ENCODE measurements at places on chromosomes 4 and X.
A peak's percentile ranks its signal among the peaks of the same experiment; 100 is the strongest.

- DNase-seq: no peak
Measured at GRCh38 chrX:66676990-66677389, 38.1 kb upstream of the EDA2R start.

DNA sequence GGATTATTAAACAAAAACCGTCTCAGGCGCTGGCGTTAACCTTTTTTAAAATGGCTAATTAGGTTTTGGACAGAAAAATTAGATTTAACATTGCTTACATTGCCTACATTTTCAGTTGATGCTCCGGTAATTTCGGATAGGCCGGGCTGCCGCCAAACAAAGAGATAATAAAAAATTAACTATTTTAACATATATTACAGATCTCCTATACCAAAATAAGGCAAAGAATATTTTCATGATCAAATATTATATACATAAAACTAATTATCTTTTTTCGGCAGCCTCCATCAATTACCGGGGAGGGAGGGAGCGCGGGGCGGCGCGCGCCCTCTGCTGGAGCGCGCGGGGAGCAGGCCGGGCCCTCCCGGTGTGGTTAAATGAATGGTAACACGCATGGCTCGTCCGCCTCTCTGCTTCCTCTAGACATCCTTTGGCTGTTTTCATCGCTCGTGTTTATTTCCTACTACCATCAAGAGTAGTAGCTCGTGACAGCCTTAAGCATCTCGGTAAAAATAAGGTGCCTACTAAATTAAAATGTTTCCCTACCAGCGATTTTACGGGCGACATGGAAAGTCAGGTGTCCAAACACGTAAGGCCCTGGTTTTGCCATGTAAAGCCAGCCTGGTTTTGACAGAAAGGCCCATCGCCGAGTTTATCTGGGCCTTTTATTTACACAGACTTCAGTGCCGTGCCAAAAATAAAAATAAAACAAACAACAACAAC lies 52.4 kb upstream of the TMEM33 start:
- DNase-seq: no peak

DNA sequence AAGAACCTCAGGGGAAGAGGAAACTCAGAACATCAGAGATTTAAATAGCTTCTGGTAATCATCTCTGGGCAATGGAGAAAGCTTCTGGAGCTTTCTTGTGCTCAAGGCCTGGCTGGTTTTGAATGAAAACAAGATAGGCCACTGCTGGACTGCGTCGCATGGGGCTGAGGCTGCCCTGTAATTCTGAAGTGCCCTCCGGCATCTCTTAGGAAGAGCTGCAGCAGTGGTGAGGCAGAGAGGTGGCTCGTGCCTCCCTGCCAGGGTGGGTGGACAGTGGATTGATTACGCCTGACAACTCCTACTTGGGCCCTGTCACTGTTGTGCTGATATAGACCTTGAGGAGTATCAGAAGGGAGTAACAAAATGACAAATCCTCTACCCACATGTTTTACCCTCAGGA lies 279.7 kb downstream of the NR3C2 start:
- DNase-seq: no peak

DNA sequence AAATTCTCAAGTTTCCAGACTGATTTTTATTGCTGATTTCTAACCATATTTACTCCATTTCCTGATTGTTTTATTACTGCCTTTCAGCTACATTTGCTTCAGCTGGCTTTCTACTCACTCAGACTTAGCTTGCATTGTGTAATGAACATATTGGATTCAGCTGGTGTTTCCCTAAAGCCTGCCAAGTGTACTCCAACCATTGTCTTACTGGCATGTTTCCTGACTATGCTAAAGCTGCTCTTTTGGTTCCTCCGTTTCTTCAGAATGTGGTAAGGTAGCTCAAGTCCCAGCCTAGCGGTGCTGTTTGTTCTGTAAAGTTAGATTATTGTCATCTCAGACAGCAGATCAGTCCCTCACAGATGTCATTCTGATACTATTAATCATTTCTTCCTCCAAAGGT lies 53.1 kb upstream of the GLRA2 start:
- no peak for DNase-seq

- DNase-seq: peak; percentile 78
Measured at GRCh38 chrX:100649550-100650356, 5.8 kb downstream of the SRPX2 start.

DNA sequence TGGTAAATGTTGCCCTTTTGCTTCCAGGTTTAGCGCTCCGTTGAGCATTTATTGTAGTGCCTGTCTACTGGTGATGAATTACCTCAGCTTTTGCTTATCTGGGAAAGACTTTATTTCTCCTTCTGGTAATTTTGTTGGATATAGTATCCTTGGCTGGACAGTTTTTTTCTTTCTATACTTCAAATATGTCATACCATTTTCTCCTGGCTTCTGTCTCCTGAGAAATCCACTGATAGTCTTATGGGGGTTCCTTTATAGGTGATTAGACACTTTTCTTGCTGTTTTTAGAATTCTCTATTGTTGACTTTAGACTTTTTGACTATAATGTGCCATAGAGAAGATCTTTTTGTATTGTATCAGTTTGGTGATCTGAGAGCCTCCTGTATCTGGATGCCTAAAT lies 73.5 kb downstream of the ARFIP1 start:
- DNase-seq: no peak

DNA sequence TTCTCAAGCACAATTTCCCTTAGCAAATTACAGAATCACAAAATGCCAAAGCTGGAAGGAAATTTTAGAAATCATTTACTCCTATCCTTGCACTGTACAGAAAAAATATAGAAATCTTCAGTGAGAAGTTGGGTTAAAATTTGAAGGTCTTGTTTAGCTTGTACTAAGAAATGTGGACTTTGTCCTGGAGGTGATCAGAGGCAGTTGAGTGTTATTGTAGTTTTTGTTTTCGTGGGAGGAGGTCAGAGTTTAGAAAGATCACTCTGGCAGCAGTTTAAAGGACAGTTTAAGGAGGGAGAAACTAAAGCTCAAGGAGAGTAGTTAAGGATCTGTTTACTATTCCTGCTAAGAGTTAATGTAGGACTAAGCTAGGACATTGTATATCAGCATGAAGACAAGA lies 54.4 kb upstream of the CXorf51B start:
- no peak for DNase-seq

DNA sequence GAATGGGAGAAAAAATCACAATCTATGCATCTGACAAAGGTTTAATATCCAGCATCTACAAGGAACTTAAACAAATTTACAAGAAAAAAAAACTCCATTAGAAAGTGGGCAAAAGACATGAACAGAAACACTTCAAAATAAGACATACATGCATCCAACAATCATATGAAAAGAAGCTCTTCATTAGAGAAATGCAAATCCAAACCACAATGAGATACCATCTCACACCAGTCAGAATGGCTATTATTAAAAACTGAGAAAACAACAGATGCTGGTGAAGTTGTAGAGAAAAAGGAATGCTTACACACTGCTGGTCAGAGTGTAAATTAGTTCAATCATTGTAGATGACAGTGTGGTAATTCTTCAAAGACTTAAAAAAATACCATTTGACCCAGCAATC lies 306.0 kb upstream of the TBX22 start:
- DNase-seq: no peak

GRCh38 chrX:581720-582298 lies 48.8 kb upstream of the SHOX start:
- no peak for DNase-seq

DNA sequence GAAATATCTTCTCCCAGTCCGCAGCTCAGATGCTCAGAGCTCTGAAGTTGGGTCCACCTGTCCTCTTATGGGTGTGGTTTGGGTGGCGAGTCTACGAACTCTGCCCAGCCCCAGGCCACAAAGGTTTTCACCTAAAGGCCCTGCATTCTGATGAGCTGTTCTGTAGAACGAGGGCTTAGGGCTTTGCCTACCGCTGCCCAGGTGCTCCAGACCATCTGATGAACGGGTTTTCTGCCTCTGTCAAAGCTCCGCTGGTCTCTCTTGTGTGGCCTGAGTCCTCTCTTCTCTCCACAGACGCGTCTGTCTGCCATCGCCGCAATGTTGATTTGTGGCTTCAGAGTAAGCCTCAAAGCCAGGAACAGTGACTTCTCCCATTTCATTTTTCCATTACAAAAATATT lies 28.4 kb upstream of the CPLX1 start:
- no peak for DNase-seq

- no peak for DNase-seq
Measured at GRCh38 chr4:86108834-86109233, 251.0 kb downstream of the MAPK10 start.

- DNase-seq: no peak
Measured at GRCh38 chrX:46341767-46342322, 203.4 kb downstream of the ZNF674 start.

DNA sequence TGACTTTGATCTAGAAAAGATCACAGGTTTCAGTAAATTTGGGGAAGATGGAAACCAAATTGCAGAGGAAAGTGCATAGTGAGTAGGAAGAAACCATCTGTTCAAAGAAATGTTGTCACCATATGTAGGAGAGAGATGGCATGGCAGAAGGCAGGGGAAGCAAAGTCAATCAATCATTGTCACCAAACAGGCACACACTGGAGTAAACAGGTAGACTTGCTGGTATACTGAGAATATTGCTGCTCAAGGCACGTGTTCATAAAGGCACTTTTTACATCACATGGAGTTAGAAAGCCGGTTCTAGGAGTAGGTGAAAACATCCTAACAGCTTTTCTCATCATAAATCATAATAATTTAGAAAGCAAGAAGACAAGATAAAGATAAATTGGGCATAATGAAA lies 550.5 kb upstream of the FAT1 start:
- DNase-seq: no peak

- no peak for DNase-seq
Measured at GRCh38 chrX:49089553-49089952, 9.9 kb upstream of the WDR45 start.

GRCh38 chrX:63755892-63756291 lies 29.1 kb downstream of the ARHGEF9 start:
- DNase-seq: no peak

DNA sequence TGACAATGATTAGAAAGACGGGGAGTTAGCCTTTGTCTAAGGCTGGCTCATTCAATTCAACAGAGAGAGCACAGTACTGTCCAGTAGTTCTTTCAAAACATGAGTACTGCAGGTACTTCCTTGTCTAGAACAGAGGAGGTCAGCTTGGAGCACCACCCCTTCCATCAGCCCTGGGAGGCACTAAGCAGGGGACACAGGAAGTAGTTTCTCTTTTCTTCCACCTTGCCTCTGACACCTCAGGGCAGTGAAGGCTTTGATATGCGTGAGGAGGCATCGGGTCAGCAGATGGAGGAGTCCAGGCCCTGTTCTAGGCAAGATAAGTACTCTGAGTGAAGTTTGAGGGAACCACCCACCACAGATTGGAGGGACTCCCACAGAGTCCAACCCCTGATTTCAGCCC lies 33.1 kb downstream of the MAGEB10 start:
- no peak for DNase-seq

- no peak for DNase-seq
Measured at GRCh38 chr4:42398171-42398870, 1.0 kb downstream of the SHISA3 start.

- no peak for DNase-seq
Measured at GRCh38 chr4:104743215-104743653, 248.5 kb upstream of the CXXC4 start.

DNA sequence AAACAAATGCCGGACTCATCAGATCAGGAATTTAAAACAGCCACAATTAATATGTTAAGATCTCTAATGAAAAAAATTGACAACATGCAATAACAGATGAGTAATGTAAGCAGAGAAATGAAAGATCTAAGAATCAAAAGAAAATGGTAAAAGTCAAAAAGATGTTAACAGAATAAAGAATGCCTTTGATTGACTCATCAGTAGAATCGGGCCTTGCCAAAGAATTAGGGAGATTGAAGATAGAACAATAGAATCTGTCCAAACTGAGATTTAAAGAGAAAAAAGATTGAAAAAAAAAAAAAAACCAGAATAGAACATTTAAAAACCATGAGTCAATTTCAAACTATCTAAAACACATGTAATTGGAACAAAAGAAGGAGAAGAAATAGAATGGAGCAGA lies 25.9 kb upstream of the GUCY1A1 start:
- no peak for DNase-seq
